ENCODE measurements at places on chromosomes 13 and 19.

DNA sequence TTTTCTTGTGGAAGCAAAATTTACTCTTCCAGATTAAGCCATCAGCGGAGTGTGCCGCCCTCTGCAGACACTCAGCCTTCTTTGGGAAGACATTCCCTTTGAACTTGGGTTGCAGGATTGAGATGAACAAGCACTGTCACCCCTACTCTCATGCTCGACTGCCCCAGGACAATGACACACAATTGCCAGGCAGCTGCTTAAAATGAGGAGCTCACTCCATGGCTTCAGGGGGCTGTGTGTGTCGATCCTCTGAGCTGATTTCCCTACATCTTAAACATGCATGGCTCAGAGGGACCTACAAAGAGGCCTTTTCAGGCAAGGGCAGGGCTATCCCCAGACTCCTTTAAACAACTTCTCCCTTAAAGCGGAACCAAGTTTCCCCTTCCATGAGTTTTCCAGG lies 107.5 kb upstream of the MBNL2 start:
- DNase-seq, result no peak

- no peak for DNase-seq
Measured at GRCh38 chr19:52646571-52647217, 8.5 kb upstream of the ZNF83 start.

GRCh38 chr19:55325172-55325571 lies at the start of gene TMEM150B:
Gene TMEM150B, minus strand, starts transcription at chr19:55325341. Its CDS starts 4,305 bp downstream, at chr19:55321036.
- no peak for DNase-seq

DNA sequence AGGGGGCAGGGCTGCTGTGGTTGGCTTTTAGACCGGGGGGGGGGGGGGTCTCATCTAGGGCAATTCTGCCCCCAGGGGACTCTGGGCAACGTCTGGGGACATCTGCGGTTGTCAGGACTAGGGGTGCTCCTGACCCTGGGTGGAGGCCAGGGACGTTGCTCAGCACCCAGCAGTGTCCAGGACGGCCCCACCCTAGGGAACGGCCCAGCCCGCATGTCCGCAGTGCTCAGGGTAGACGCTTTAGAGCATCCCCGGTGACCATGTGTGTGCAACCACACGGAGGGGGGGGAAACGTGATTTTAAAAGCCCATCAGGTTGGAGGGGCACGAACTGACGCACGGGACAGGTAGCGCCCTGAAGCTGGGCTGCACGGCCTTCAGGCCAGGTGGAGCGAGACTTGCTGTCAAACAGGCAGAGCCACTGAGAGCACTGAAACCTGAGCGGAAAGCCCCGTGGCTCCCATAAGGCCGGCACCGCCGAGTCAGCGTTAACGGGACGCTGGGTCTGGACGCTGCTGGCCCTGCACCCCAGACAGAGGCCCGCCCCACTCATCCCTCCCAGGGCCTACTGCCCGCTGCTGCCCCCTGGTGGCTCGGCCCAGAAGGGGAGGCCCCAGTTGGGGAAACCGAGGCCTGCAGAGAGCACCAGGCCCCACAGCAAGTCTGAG lies 8.3 kb downstream of the CACTIN start:
- DNase-seq, result peak; percentile 55

DNA sequence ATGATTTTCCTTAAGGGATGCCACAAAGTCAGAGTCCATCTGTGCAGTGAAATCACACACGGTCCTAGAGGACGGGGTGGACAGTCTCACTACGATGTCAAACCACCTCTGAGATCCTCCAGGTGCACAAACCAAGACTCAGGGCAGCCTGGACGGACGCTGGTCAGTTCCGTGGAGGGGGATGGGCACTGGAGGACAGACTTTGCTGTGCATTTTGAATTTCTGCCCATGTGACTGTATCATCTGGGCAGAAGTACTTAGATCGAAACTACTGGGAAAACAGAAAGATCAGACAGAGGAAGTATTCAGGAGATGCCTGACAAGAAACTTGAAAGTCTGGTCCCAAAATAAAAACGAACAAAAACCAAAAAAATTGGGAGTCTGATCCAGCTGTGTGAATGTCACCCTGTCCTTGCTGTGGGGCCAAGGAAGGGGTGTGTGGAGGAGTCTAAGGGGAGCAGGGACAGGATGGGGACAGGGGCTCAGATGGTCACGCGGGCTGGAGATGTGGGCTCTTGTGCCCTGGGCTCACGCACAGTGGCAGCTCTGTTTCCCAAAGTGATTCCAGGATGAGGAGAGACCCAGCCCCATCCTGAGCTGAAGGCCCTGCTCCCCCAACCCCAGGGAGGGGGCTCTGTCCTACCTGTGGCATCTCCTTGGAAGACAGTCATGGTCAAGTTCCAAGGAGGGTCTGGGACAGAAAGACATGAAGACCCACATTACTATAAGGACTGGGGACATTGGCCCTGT lies 1.5 kb downstream of the SIGLEC8 start:
- no peak for DNase-seq

GRCh38 chr13:80374444-80374843 lies 33.5 kb upstream of the SPRY2 start:
- no peak for DNase-seq

- DNase-seq, result no peak
Measured at GRCh38 chr19:46685189-46685588, 24.2 kb upstream of the DACT3 start.

DNA sequence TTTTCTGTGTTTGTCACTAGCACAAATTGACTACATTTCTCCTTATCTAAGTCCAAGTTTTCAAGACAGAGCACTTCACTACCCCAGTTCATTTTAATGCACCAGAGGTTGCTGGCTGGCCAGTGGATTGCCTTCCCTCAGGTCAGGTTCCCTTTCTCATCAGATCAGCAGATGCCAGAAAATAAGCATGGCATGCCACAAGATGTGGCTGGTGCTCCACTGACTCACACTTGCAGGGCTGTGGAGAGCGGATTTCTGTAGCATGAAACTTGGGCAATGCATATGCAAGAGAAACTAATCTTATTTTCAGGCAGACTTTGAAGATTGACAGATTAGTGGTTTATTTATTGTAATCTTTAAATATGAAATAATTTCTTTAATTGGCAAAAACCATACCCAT lies 79.5 kb downstream of the RUBCNL start:
- no peak for DNase-seq

GRCh38 chr19:41877916-41878905 lies 1.1 kb downstream of the CD79A start:
- DNase-seq, result no peak

- DNase-seq, result no peak
Measured at GRCh38 chr19:13834244-13835069, 39.2 kb downstream of the ZSWIM4 start.

Measured in activated CD4-positive, alpha-beta T cell treated with anti-CD3 and anti-CD28 coated beads, Interleukin-2, Interleukin-6, amounts not matched to agents 100 ng/mL and 50 ng/mL, durations not matched to agents 16 hours and 8 hours (primary cell).